ENCODE measurements at places on chromosomes 1 and 21. TPM values are rescaled to one million over a fixed set of nuclear protein-coding genes. Genes with fewer than 3 reads are reported as not detected.

The TCHH gene
- not detected for total RNA-seq

The SLC22A15 gene
- 5.6 TPM for total RNA-seq

The SUSD4 gene
- not detected for total RNA-seq

The GUCA2B gene
- total RNA-seq: not detected

The ADGRL4 gene
- 73.5 TPM for total RNA-seq

The LCE6A gene
- not detected for total RNA-seq

The RGS5 gene
- total RNA-seq: 732 TPM

DNA sequence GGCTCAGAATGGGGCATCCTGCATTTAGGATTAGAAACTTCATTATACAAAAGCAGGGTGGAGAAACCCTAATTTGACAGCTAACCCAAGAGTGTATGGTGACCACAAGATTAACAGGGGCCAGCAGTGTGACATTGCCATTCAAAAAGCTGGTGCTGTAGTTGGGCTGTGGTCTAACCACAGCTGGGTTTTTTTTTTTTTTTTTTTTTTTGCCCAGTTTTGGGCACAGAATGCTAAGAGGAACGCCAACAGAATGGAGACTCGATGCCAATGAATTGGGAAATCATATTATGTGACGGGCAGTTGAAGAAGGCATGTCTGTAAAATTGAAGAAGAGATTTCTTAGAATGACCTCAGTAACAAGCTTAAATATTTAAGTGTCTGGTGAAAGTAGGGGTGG is 58.4 kb downstream of the NFIA start:
- H3K4me1 ChIP-seq: peaks cover 3% of the 10 kb centered on the region
- no peaks in the 10 kb centered on the region for H3K27me3 ChIP-seq
- H3K4me3 ChIP-seq: peak overlapping the region; percentile 6
- H3K27ac ChIP-seq: peak overlapping the region; percentile 62

DNA sequence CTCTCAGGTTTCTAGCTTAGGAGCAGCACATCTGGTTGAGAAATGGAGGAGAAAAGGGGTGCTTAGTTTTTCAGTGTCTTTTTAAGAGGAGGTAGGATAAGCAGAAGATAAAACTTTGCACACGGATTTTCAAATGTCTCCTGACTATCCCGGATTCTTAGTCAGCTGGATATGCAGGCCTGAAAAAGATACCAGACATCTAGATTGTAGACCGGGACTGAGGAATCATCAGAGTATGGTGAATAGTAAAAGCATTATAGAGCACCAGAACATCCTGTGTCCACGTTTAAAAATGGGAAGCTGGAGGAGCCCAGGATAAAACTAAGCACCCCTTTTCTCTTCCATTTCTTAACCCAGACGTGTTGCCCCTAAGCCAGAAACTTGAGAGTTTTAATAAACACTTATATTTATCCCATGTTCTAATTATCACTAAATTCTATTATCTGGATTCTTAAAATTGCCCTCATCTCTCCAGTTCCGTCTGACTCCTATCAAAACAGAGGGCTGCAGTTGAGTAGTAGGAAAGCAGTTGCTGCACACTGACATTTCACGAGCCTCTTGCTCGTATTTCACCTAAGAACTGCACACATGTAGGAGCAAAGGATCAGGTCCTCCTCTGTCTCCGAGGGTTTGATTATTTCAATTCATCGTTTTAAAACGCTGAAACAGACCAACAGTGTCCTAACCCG is 609 bp downstream of the PIGK start:
- DNase-seq: no peak
- H3K27me3 ChIP-seq: no peaks in the 10 kb centered on the region
- H3K27ac ChIP-seq: peak overlapping the region; percentile 84
- H3K36me3 ChIP-seq: no peaks in the 10 kb centered on the region
- H3K4me1 ChIP-seq: peaks cover 11% of the 10 kb centered on the region

- no peaks in the 10 kb centered on the region for H3K27me3 ChIP-seq
- DNase-seq: no peak
- H3K27ac ChIP-seq: no peak overlapping the region
- H3K4me3 ChIP-seq: no peak overlapping the region
- H3K36me3 ChIP-seq: no peaks in the 10 kb centered on the region
- H3K4me1 ChIP-seq: no peaks in the 10 kb centered on the region
Measured at GRCh38 chr21:39373634-39374033, 24.7 kb upstream of the HMGN1 start.

DNA sequence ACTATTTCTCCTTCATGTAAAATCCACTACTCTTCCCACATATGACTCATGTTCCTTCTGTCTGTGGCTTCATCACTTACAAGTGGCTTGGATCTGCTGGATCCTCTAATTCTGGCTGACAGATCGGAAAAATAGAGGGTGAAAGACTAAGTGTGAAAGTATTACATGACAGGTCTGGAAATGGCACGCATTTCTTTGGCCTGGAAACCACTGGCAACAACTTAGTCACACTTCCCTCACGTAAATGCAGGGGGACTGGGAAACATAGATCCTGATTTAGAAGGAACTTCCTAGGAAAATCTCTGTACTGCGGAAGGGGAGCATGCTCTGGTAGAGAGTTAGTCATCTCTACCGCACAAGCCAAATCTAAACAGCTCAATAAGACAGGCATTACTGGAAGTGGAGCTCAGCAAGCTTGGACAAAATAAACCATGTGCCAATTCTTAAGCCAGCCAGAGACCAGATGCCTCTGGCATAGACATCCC is 305.4 kb upstream of the PTBP2 start:
- no peaks in the 10 kb centered on the region for H3K36me3 ChIP-seq
- DNase-seq: no peak
- H3K4me3 ChIP-seq: no peak overlapping the region

DNA sequence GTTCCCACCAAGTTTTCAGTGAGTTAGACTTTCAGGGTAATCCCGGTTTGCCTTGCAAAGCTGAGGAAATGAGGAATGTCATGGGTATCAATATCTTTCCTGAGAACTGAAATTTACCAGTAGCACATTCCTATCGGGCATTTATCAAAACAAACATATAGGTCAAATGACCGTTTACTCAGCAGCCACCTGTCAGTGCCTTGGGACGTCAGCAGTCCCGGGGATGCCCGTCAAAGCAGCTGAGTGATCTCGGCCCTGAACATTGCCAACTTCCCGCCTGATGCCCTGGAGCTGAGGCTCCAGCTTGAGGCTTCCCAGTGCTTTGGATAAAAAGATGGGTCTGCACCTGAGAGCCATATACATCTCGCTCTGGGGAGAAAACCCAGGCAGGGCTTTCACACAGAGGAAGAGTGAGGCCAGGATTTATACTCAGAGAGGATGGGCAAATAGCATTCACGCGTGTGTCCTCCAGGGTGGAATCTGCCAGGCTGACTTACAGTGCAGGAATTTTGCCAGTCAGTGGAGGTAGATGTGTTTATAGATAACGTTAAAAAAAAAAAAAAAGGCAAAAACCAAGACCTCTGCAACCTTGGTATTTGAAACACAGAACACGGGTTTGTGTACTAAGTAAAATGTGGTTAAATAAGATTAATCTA is 435.7 kb upstream of the VAMP3 start:
- no peaks in the 10 kb centered on the region for H3K4me1 ChIP-seq
- H3K27ac ChIP-seq: no peak overlapping the region
- DNase-seq: no peak
- no peaks in the 10 kb centered on the region for H3K36me3 ChIP-seq

- no peak overlapping the region for H3K27ac ChIP-seq
- no peaks in the 10 kb centered on the region for H3K27me3 ChIP-seq
- H3K36me3 ChIP-seq: no peaks in the 10 kb centered on the region
Measured at GRCh38 chr1:3917761-3918160, 17.7 kb upstream of the C1orf174 start.

DNA sequence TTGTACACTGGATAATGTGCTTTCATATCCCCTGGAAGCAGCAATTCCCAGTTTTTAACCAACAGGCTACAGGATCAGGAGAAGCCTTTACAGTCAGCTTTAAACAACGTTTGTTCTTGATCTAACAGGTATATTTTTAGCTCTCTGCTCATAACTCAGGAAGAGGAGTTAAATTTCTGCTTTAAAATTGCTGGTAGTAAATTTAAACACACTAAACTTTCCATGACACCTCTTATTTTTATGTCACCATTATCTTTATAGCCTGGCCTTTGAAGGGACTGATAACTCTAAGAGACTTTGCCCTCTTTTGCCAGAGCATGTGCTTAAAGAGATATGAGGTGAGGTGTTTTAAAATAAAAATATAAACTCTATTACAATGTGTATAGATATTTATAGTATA is 119.6 kb upstream of the BRINP3 start:
- H3K4me1 ChIP-seq: no peaks in the 10 kb centered on the region
- no peak overlapping the region for H3K4me3 ChIP-seq
- H3K36me3 ChIP-seq: no peaks in the 10 kb centered on the region
- DNase-seq: no peak
- H3K27ac ChIP-seq: no peak overlapping the region
- no peaks in the 10 kb centered on the region for H3K27me3 ChIP-seq

DNA sequence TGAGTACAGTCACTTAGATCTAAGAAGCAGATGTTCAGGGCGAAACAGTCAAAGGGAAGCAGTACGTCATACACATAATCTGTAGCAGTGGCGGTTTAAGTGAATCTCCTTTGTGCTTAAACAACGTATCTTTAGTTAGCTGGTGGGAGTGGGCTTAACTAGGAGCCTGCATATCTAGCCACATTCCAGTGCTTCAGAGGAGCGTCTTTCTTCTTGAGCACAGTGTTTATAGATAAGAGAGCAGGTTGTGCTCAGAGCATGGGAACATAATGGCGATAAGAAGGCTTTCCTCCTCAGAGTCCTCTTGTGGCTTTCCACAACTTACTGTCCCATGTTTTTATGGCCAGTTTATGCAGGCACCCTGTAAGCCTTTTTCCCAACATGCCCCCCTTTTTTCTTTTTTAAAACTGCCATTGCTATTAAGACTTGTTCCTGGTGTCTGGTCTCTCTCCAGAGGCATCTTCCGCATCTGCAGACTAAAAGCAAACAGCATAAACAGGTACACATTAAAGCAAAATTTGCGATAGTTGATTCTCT is 3.2 kb downstream of the DAP3 start:
- no peak overlapping the region for H3K4me3 ChIP-seq
- peaks cover 11% of the 10 kb centered on the region for H3K4me1 ChIP-seq
- DNase-seq: no peak
- no peaks in the 10 kb centered on the region for H3K27me3 ChIP-seq
- no peak overlapping the region for H3K27ac ChIP-seq
- H3K36me3 ChIP-seq: no peaks in the 10 kb centered on the region

DNA sequence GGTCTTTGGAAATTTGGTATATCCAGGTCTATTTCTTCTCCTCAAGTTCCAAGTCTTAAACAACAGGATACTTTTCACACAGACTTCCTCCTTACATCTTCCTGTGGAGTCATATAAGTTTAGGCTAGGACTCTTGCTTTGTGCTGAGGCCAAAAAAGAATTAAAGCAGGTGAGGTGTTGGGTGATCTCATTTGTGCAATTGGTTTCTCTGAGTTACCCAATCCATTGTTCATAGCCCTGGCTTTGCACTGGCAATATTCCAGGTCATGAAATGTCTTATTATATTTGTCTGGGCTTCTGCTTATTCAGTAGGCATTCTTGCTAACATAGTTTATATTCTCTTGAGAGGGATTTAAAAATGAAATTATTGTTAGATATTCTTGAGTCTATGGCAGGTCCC is 14.1 kb upstream of the KIAA0040 start:
- no peak for DNase-seq
- H3K36me3 ChIP-seq: no peaks in the 10 kb centered on the region
- H3K4me3 ChIP-seq: no peak overlapping the region
- no peak overlapping the region for H3K27ac ChIP-seq
- no peaks in the 10 kb centered on the region for H3K27me3 ChIP-seq

- H3K36me3 ChIP-seq: no peaks in the 10 kb centered on the region
- peaks cover 10% of the 10 kb centered on the region for H3K4me1 ChIP-seq
- no peaks in the 10 kb centered on the region for H3K27me3 ChIP-seq
- H3K27ac ChIP-seq: no peak overlapping the region
Measured at GRCh38 chr1:210254298-210254697, 21.7 kb downstream of the SERTAD4 start.

DNA sequence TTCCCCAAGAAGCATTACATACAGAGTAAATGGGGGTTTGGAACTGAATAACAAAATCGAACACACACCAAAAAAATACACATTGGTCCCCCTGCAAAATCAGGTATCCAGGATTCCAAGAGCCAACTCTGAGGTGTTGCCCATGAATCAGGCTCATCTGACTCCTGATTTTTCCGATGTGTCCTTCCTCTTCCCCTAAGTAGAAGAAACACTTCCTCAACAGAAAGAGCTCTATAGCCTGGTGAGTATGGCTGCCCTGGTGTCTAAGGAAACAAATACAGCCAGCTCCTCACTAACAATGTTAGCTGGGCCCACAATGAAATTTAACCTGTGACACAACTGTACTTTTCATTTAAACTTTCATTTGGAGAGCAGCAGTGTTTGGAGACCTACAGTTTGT is 33.6 kb downstream of the ERI3 start:
- H3K4me1 ChIP-seq: no peaks in the 10 kb centered on the region
- no peak overlapping the region for H3K4me3 ChIP-seq
- no peak overlapping the region for H3K27ac ChIP-seq
- DNase-seq: no peak
- peaks cover 44% of the 10 kb centered on the region for H3K36me3 ChIP-seq

DNA sequence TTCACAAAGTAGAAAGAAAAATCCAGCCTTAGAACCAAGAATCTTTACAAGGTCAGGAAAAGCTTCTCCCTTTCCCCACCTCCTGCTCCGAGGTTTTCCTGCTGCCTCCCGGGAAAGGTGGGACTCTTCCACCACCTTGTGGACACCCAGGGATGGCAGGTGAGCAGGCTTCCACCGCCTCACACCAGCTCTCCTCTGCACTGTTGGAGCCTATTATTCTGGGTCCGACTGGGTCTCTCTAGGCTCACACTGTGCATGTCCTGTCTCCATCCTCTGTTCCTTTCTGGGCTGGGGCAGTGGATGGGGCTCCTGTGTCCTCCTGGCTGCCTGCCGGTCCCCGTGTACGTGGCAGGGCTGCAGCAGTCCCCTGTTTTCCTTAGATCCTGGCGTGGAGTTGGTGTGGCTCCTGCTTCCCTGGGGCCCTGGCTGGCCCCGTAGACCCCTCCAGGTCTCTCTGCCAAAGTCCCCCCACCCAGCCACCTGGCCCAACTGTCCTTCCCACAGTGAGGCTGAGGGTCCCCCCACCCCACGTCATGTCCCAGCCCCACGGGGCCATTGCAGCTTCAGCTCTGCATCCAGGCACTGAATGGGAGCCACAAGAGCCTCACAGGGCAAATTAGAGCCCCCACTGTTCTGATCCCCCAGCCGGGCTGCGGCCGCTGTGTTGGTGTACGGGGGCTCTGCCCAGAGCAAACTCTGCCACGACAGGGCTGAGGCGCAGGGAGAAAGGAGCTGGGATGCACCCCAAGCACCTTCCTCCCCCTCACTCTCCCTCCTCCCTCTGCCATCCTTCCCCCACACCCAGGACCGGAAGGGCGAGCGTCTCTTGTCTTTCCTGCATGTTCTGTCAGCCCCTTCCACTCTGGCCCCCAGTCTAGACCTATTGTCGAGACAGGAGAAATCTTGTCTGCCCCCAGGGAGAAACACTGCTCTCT is 3.3 kb upstream of the SLC45A1 start:
- H3K4me1 ChIP-seq: no peaks in the 10 kb centered on the region
- peak; percentile 83 for DNase-seq
- H3K27ac ChIP-seq: no peak overlapping the region
- H3K27me3 ChIP-seq: no peaks in the 10 kb centered on the region

GRCh38 chr1:184513966-184514365 is 127.1 kb downstream of the C1orf21 start:
- no peaks in the 10 kb centered on the region for H3K36me3 ChIP-seq
- no peaks in the 10 kb centered on the region for H3K4me1 ChIP-seq
- H3K4me3 ChIP-seq: no peak overlapping the region
- DNase-seq: no peak
- no peak overlapping the region for H3K27ac ChIP-seq
- no peaks in the 10 kb centered on the region for H3K27me3 ChIP-seq

- peaks cover 8% of the 10 kb centered on the region for H3K27me3 ChIP-seq
- no peak for DNase-seq
- no peak overlapping the region for H3K27ac ChIP-seq
- H3K4me1 ChIP-seq: no peaks in the 10 kb centered on the region
- no peaks in the 10 kb centered on the region for H3K36me3 ChIP-seq
Measured at GRCh38 chr1:2448098-2448445, 28.0 kb upstream of the PLCH2 start.
